Aortic smooth muscle cell (primary cell): ENCODE measurements at places on chromosomes 4 and X. TPM values are rescaled to one million over a fixed set of nuclear protein-coding genes. Genes with fewer than 3 reads are reported as not detected.

Gene GAGE1
- total RNA-seq: not detected in 2 replicates

Gene FGF5
- total RNA-seq: 3.2 and 18.8 TPM in 2 replicates

Gene WDR17
- total RNA-seq: 0.26 and 0.93 TPM in 2 replicates

Gene MCF2
- total RNA-seq: 0.12 and 0.13 TPM in 2 replicates

Gene RTL3
- total RNA-seq: not detected in 2 replicates

Gene ACTRT1
- total RNA-seq: not detected in 2 replicates

Gene ALB
- total RNA-seq: 0.50 TPM in 1 of 2 replicates, not detected in the other

Gene ZMAT1
- total RNA-seq: 1.3 and 1.7 TPM in 2 replicates

Gene SLITRK4
- 5.0 and 7.5 TPM in 2 replicates for total RNA-seq

Gene SLC7A11
- total RNA-seq: 50.8 and 62.5 TPM in 2 replicates

Gene NUDT10
- total RNA-seq: 0.53 and 0.62 TPM in 2 replicates

Gene TIMP1
- total RNA-seq: 439 and 508 TPM in 2 replicates

Gene OCIAD1
- 83.9 and 99.4 TPM in 2 replicates for total RNA-seq

Gene MAGEC1
- total RNA-seq: not detected in 2 replicates

Gene GPRIN3
- 0.19 and 0.53 TPM in 2 replicates for total RNA-seq

Gene LINC00632
- 5.7 and 8.4 TPM in 2 replicates for total RNA-seq

Gene ESX1
- not detected in 2 replicates for total RNA-seq

Gene CLIC2
- 1.9 and 2.4 TPM in 2 replicates for total RNA-seq

Gene FANCB
- 5.9 and 6.5 TPM in 2 replicates for total RNA-seq

Gene SATL1
- total RNA-seq: not detected in 2 replicates

Gene VBP1
- total RNA-seq: 62.9 and 66.7 TPM in 2 replicates

Gene USP26
- not detected in 2 replicates for total RNA-seq

Gene PLP1
- 0.12 TPM in 1 of 2 replicates, not detected in the other for total RNA-seq

Gene TEX13B
- not detected in 2 replicates for total RNA-seq

Gene RAB9B
- 0.50 and 0.66 TPM in 2 replicates for total RNA-seq

Gene GATA1
- total RNA-seq: not detected in 2 replicates

Gene GC
- total RNA-seq: not detected in 2 replicates

Gene ART3
- not detected in 2 replicates for total RNA-seq

Gene SLC49A3
- total RNA-seq: 2.2 and 8.6 TPM in 2 replicates

Gene GPR82
- total RNA-seq: not detected in 2 replicates

Gene SH3RF1
- total RNA-seq: 35.0 and 45.0 TPM in 2 replicates

Gene GPR34
- not detected in 2 replicates for total RNA-seq

Gene GNPDA2
- total RNA-seq: 25.7 and 26.8 TPM in 2 replicates

Gene MAOB
- total RNA-seq: 0.13 and 0.19 TPM in 2 replicates

Gene SMPX
- 0.12 TPM in 1 of 2 replicates, not detected in the other for total RNA-seq

Gene GPM6B
- total RNA-seq: 30.8 and 36.3 TPM in 2 replicates

Gene CCDC158
- total RNA-seq: 0.68 and 0.79 TPM in 2 replicates

Gene ETDB
- total RNA-seq: not detected in 2 replicates

Gene IL2RG
- total RNA-seq: not detected in 2 replicates
